ENCODE measurements at places on chromosomes 6 and 20.

GRCh38 chr6:119234457-119234856 lies 115.1 kb downstream of the MAN1A1 start:
- no peak for DNase-seq

DNA sequence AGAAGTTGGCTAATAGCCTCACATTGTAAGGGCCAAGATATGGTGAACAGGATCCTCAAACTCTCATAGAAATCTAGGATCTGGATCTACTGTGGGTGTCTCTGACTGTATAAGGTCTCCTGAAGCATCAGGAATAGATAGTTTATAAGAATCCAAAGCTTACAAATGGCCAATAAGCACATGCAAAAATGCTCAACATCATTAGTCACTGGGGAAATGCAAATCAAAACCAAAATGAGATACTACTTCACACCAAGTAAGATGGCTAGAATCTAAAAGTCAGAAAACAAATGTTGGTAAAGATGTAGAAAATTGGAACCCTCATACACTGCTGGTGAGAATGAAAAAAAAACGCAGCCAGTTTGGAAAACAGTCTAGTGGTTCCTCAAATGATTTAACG lies 14.3 kb upstream of the RNF182 start:
- DNase-seq: no peak

- no peak for DNase-seq
These were observed 116.1 kb upstream of the BACH2 start for GRCh38 chr6:90412538-90413369.

GRCh38 chr6:144635051-144635450 lies 349.9 kb downstream of the UTRN start:
- DNase-seq: no peak

- DNase-seq: no peak
These were observed 91.9 kb downstream of the TNFAIP3 start for GRCh38 chr6:137958811-137959565.

DNA sequence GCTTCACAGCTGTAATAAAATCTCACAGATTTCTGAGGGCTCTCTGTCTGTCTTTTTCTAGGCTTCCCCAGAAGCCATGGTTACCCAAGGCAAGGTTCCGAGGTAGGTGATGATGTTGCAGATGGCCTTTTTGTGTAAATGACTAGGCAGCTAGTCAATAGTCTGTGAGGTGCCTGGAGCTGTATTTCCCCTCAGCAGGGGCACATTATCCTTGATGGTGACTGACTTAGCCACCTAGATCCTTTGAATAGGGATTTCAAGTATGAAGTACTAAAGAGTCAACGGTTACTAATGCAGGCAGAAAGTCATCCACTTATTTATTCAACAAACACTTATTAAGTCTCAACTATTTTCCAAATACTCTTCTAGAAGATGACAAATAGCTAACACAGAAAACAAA lies 49.3 kb upstream of the L3MBTL3 start:
- DNase-seq: no peak

GRCh38 chr20:17833036-17833674 lies 133.4 kb downstream of the BANF2 start:
- DNase-seq: no peak

GRCh38 chr6:52644253-52644652 lies 26.7 kb upstream of the TMEM14A start:
- no peak for DNase-seq

DNA sequence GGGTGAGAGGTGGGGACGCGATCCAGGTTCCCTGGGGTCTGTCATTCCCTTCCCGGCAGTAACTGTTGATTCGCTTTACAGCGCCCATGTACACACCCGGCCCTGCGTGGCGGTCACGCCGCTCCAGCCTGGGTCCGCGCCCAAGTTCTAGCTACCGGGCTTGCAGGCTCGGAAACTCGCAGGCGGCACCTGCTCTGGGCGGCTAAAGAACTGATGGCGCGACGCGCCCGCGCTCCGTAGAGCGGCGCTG lies 1.4 kb upstream of the POU3F2 start:
- DNase-seq: no peak

DNA sequence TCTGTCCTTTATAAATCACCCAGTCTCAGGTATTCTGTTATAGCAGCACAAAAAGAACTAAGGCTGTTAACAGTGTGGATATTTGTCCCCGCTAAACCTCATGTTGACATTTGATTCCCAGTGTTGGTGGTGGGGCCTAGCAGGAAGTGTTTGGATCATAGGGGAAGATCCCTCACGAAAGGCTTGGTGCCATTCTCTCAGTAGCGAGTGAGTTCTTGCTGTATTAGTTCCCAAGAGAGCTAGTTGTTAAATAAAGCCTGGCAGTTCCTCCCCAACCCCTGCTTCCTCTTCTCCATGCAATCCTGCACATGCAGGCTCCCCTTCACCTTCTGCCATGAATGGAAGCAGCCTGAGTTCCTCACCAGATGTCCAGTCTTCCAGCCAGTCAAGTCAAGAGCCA lies 29.8 kb upstream of the ERVFRD-1 start:
- no peak for DNase-seq

DNA sequence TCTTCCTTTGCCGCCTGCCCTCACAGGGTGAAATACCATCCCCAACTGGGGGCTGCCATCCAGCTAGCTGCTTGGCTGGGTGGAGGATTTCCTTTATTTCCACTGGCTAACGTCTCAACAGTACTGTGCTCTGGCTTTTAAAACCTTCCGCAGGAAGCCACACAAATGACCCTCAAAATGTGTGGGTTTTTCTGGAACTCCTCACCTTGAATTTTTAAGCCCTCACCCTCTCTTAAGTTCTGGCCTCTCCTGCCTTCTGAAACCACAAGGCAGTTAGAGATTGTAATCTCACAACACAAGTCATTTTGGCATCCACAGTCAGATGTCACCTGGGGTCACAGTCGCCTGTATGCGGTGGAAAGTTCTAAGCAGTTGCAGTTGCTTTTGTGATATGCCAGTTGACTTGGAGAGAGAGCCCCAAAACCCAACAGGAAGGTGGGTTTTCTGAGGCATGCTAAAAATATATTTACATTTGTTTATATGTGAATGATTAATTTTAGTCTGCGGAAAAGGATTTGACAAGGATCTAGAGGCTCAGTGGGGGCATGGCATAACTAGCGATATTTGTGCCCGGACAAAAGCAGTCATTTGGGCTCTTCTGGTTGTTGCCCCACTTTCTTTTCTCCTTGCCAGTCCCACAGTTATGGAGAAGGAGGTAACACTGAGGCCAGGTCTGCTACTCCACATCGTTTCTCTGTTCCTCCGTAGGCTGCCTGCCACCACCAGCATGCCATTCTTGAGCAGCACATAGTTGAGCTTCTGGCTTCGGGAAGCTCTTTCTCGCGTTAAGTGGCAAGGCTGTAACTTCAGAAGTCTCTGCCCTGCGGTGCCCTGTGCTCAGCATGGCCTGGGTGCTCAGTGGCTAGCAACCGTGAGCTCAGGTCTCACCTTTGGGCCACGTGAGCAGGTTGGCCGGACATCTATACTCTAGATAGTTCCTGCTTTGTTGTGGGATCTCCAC lies 335.3 kb downstream of the CD83 start:
- no peak for DNase-seq

DNA sequence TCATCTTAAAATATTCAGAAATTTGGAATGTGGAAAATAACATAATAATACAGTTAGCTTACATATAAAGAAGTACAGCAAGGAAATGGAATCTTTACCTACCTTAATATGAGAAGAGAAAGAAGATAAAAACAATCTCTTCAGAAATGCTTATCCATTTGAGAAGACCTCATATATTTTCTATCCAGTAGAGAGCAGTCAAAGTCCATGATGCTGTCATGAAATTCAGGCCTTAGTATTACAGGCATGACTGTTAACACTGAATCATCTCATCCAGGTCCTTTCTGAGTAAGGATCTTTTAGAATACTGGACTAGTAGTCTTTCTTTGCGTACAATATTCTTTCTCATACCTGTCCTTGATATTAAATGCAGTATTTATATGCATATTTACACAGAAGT lies 713.4 kb downstream of the CD109 start:
- DNase-seq: no peak

DNA sequence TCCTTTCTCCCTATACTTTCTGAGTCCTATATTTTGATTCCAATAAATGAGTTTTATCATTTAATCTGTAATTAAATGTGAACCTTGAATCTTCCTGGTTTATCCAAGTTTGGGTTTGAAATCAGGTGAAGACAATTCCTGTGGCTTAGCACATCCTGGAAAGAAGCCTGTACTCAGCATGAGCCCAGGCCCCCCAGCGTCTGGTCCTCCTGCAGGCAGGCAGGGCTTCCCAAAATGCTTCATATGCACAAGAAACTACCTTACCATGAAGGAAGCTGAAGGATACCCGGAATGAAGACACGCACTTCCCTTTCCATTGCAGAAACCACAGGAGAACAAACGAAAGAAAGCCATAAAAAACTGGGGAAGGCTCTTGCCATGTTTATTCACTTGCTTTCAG lies 157.4 kb upstream of the PDE10A start:
- no peak for DNase-seq

DNA sequence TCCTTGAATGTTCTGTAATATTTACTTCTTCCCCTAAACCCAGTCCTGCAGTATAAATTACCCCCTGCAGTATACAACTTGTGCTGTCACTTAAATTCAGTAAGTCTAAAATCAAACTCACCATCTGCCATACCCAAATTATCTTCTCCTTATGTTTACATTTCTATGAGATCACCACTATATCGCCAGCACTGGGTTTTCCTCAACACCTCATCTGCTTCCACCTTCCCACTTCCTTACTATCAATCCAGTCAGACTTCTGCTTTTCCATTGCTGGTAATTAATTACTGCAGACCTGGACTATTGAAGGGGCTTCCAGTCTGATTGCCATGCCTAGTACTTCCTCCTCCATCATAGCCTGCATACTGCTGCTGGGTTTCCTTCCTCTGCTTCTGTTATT lies 15.2 kb downstream of the EFHC1 start:
- DNase-seq: no peak

Measured in CD8-positive, alpha-beta T cell (primary cell).